ENCODE measurements at places on chromosomes 16 and 17.
A peak's percentile ranks its signal among the peaks of the same experiment; 100 is the strongest.

- no peak for DNase-seq
Observed at GRCh38 chr17:39705786-39706348, 6.0 kb downstream of the ERBB2 start.

GRCh38 chr16:56933828-56934598 is 2.1 kb downstream of the HERPUD1 start:
- peak; percentile 16 for DNase-seq

GRCh38 chr17:2053380-2054261 is 1.3 kb upstream of the HIC1 start:
- peak; percentile 74 for DNase-seq

DNA sequence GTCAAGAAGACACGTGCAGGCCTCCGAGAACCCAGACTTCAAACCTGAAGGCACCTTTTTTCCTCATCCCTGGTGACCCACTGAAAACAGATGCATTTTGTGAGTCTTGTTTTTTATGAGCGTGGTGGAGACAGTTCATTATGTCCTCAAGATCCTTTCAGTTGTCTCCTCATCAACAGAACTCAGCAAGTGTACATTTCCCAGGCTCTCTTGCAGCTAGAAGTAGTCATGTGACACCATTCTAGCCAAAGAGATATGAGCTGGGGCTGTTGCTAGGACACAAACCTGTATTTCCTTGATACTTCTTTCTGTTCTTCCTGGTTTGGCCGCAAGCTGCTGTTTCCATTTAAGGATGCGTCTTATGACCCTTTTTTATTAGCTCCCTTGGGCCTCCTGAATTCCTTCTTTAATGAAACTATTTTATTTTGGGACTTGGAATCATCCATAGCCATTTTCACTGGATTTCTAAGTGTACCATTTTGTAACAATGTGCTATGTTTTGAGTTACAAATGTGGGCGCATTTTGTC is 135.7 kb upstream of the FOXF1 start:
- no peak for DNase-seq

DNA sequence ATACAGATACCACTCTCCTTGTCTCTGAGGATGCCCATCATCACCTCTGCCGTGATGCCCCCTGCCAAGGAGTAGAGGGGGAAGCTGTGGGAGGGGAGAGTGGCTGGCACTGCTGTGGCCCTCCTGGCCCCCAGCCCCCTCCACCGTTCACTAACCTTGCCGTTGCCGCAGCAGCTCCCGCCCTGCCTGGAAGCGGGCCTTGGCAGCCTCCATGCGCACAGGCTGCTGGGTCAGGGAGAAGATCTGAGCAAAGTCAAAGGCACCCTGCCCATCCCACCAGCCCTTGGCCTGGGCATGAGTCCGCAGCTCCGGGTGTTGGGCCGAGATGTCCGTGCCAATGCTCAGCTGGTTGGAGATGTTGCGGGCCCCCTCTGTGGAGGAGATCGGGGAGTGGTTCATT is 2.4 kb downstream of the SCRN2 start:
- no peak for DNase-seq

DNA sequence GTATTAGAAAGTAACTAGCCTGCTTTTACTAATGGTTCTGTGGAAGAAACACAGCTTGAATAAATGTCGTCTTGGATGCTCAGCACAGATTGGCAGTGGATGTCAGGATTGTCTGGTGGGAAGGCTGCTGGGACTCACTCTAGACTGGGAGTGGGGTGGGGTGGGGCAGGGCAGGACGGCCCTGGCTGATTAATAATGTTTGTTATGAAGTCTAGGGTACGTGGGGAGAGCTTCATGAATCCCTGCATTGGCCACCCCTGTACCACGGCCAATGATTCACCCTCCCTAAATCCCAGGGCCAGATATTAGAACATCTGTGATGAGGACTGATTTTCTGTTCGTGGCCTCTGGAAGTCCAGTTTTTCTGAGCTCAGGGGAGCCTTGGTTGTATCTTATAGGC is 421.0 kb downstream of the WWOX start:
- DNase-seq: no peak

GRCh38 chr16:28181515-28181914 is 30.2 kb downstream of the XPO6 start:
- no peak for DNase-seq

DNA sequence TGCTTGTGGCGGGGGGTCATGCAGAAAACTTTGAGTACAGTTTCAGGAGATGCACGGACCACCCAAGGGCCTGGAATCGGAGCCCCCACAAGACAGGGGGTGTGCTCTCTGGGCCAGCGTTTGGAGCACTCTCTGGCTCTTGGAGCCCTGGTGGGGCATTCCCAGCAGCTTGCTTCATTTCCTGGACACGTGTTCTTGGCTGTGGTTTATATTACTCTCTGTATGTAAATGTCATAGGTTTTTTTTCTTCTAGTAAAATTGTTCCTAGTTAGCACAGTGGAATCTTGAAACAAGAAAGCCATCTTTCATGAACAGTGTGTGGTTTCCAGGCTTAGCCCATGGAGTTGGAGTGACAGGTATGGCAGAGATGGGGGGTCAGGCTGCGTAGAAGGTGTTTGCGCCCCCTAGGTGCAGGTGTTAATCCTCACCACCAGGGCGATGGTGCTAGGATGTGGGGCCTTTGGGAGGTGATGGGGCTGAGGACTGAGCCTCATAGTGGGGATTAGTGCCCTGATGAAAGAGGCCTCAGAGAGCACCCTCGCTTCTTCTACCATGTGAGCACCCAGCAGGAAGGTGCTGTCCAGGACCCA is 79.8 kb downstream of the JPH3 start:
- peak; percentile 7 for DNase-seq

DNA sequence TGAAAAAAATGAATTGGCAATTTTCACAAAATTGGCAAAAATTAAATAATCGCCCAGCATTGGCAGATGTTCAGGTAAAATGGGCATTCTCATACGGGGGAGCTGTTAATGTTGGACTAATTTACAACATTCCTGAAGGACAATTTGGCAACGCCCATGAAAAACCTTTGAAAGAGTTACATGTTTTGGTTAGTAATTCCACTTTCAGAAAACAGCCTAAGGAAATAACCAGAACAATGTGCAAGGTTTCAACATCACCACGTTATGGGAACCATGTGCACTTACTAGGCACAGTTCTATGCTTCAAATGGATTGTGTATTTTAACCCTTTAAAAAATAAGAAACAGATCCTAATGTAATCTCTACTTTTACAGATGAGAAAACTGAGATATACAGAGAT is 62.7 kb downstream of the CDYL2 start:
- no peak for DNase-seq

DNA sequence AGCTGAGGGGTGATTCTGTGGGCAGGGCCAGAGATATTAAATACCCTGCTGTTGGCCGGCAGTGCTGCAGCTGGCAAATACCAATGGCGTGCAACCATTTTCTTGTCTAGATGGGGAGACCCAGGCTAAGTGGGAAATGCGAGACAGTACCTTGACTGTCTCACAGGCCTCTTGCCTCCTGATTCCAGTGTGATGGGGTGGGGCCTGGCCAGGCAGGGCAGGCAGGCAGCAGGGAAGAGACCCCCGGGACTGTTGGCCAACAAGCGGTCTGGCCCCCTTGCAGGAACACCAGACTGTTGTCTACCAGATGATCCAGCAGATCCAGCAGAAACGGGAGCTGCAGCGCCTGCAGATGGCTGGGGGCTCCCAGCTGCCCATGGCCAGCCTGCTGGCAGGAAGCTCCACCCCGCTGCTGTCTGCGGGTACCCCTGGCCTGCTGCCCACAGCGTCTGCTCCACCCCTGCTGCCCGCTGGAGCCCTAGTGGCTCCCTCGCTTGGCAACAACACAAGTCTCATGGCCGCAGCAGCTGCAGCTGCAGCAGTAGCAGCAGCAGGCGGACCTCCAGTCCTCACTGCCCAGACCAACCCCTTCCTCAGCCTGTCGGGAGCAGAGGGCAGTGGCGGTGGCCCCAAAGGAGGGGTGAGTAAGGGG is 5.7 kb upstream of the CISD3 start:
- peak; percentile 92 for DNase-seq

DNA sequence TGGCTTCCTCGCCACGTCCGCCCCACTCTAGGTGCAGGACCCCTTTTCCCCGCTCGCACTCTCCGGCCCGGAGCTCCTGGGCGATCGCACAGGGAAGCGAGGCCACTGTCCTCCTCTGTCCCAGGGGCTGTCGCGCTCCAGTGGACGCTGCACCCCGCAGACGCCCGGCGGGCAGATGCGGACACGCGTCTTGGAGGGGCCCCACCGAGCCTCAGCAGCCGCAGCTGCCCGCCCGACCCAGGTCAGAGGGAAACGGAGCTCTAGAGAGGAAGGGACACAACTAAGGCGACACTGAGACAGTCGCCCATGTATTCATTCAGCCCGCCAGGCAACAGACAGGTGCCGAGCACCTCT is 726 bp upstream of the SLC13A5 start:
- no peak for DNase-seq

DNA sequence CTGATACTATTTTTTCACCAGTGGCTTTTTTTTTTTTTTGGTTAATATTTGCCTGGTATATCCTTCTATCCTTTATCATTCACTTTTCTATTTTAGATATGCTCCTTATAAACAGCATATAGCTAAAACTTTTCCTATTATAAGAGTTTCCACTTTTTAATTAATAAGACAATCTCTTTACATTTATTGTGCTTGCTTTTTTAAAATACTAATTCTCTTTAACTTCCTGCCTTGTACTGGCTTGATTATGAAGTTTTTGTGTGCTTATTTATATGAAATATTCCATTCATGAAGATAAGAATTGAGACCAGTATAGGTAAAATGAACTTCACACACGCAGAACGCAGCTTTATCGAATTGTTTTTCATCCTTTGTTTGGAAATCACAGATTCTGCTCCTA is 9.0 kb upstream of the CDRT15 start:
- DNase-seq: no peak

- no peak for DNase-seq
Observed at GRCh38 chr16:680625-680945, 375 bp downstream of the STUB1 start.

GRCh38 chr16:21120976-21121520 is 29.6 kb downstream of the DNAH3 start:
- no peak for DNase-seq

- peak; percentile 79 for DNase-seq
Observed at GRCh38 chr16:84032458-84033178, 10.0 kb downstream of the SLC38A8 start.

DNA sequence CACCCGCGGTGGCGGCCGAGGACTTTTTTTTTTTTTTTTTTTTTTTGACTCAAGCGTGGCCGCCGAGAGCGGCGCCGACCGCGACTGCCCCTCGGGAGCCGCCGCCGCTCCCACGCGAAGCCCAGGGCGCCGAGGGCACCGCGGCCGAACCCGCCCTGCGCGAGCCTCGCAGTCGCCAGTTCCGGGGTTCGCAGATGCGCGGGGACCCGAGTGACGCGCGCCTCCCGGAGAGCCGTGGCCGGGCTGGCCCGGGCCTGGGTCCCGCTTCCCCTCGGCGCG is 1.1 kb downstream of the METRNL start:
- no peak for DNase-seq

- peak; percentile 57 for DNase-seq
Observed at GRCh38 chr16:89256651-89257254, 39.2 kb downstream of the ZNF778 start.

GRCh38 chr16:57609541-57610401 is 18.7 kb upstream of the ADGRG1 start:
- peak; percentile 35 for DNase-seq

- no peak for DNase-seq
Observed at GRCh38 chr16:3086596-3087242, 12.4 kb downstream of the ZSCAN10 start.

DNA sequence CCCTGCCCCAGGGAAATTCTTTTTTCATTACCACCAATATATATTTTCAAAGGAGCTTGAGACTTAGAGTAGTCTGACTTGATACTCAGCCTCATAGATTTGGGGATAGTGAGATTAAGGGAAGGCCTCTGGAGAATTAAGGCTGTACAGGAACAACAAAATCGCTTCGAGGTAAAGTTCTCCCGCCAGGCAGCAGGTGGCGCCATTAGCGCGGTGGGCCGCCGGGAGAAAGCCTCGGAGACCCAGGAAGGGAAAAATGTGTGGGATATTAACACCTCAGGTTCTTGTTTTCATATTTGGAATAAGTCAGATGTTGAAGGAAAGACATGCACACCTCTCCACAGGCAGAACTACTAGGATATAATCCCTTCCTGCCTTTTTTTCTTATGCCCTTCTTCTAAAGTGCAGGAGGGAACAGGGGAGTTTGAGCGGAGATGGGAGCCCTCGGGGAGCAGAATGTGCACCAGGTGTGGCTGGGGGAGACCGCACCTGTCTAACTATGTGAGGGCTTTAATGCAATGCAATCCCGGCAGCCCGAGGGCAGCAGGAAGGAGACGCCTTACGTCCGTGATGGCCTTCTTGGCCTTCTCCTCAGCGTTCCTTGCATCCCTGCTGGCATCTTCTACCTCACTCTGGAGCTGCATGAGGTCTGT is 25.9 kb downstream of the MYH3 start:
- DNase-seq: peak; percentile 11

- no peak for DNase-seq
Observed at GRCh38 chr17:73317513-73318426, 6.0 kb upstream of the CDC42EP4 start.

GRCh38 chr16:2150418-2151187 is 2.2 kb downstream of the RAB26 start:
- DNase-seq: peak; percentile 93

DNA sequence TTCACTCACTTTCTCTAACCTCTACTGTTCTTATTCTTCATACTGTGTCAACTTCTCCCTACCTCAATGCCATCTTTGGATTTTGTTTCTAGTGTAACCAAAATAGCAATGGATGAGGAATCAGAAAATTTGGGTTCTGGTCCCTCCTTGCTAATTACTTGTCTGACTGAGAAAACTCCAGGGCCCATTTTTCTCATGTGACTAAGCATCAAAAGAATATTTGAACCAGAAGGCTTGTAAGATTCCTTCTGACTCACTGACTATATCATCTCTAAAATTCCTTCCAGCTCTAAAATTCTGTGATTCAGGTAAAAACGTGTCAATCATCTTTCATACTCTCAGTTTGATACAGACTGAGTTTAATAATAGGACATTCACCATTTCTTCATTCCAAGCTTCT is 57.9 kb downstream of the BRIP1 start:
- DNase-seq: peak; percentile 16

DNA sequence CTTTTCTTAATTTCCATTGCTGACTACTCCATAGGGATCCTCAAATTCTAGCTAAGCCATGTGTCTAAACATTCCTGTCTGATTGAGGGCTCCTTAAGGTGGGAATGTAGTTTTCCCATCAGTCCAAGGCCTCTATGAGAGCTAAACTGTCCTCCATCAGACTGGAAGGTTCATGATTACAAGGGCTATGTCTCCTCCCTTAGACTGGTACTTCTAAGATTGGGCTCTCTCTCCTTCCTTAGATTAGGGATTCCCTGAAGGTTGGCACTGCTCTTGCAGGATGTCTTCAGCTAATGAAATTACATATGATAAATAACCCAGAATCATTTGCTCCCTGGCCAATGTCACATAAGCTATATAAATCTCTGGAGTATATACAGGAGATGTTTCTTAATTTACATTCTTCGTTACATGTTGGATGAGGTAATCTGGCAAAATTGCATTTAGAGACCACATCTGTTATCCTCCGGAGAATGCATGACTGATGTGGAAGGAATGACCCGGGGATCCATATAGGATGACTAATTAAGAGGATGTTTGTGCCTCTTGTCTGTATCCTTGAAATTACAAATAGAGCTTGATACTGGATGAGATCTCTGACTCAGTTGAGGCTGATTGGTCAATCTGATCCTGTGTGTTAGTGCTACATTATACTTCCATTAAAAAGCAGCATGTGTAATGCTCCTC is 14.2 kb downstream of the B4GALNT2 start:
- DNase-seq: no peak

GRCh38 chr17:65163990-65164495 is 26.9 kb downstream of the RGS9 start:
- DNase-seq: peak; percentile 5

Measured in NCI-H69 (cell line).